Hematopoietic multipotent progenitor cell treated with erythropoietin and hydrocortisone succinate and interleukin-3 and kit ligand, for 15 days (in vitro differentiated cells): ENCODE measurements at places on chromosomes 2 and 18.

- DNase-seq = no peak
Measured at GRCh38 chr2:204050681-204051080, 114.1 kb downstream of the ICOS start.

DNA sequence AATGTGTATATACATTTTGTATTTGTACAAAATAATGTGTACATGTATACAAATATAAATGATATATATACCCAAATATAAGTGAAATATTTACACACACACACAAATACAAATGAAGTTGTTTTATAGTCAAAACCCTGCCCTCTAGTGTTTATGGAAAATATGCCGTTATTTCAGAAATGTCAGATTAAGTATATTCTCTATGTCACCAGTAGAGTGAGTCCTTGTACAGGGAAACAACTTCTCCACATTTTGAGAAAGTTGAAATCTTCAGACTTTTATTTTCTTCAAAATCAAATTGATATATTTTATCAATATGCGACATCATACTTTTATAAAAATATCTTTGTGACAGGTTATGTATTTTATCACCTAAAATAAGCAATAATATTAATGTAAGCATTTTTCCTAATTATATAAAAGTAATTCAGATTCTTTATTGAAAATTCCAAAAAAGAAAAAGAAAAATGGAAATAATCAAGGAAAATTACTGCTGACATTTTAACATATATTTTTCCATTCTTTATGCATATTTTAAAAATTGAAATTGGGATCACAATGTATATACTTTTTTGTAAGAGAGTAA is 22.4 kb downstream of the ARL6IP6 start:
- DNase-seq = peak; percentile 79

GRCh38 chr18:65081786-65082185 is 669.0 kb upstream of the CDH7 start:
- DNase-seq = no peak

DNA sequence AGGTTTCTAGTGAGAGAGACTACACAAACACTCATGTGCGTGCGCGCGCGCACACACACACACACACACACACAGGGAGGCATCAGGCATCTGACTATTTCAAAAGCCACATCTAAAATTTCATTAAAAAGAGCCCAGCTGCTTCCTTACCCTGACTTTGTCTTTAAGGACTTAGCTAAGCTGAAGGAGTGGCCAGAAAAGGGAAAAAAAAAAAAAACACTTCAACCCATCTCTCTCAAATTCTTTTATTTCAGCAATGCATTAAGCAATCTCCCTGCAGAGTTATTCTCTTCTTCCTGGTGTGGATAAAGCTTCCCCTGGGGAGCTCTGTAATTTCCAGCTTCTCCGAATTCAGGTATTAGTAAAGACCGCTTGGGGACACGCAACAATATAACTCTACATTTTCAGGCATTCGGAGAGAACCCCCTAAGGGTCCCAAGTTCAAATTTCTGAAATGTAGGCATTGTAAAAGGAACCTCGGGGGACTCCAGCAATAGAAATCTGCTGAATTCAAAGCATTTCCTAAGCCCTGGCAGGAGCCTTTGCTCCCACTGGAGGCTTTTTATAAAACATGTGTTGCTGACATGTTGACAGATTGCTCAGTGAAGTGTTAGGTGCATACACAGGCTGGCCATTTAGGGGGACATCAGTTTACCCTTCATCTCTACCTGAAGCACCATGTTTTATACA is 67.0 kb downstream of the ZNF521 start:
- no peak for DNase-seq

DNA sequence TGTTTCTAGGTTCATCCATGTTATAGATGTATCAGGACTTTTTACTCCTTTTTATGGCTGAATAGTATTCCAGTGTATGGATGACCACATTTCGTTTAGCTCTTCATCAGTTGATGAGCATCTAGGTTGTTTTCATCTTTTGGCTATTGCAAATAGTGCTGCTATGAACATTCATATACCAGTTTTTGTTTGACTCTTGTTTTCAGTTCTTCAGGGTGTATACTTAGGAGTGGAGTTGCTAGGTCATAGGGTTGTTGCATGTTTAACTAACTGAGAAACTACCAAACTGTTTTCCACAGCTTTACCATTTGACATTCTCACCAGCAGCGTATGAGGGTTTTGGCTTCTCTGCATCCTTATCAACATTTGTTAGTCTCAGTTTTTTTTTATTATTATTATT is 25.8 kb upstream of the NAPG start:
- DNase-seq = no peak

DNA sequence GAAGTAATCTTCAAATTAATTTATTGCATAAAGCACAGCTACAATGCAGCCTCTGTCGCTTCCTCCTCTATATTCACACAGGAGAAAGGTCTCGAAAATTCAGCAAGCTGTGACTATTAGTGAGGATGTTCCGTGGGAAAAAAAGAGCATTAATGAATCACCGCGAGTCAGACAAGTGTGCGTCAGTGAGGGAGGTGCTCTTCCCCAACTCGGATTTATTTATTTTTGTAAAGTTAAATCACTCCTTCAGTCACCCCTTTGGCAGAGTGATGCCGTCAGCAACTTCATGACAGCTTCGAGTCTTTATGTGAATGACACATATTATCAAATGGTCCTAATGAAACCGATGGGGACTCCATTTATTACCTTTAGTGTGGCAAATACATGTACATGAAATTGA is 648.9 kb upstream of the SALL3 start:
- DNase-seq = no peak

DNA sequence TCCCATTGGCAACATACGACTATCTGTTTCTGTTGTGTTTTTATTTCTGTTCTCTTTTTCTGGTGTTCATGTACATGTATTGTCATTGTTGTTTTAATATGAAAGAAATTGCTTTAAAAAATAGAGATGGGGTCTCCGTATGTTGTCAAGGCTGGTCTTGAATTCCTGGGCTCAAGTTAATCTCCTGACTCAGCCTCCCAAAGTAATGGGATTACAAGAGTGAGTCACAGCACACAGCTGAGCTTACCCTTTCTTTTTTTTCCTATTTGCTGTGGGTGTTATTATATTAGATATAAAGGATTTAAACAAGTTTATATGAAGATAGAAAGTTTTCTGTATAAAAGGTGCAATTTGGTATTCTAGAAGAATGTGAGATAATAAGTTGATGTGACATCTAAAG is 554.6 kb downstream of the DSC3 start:
- DNase-seq = no peak

DNA sequence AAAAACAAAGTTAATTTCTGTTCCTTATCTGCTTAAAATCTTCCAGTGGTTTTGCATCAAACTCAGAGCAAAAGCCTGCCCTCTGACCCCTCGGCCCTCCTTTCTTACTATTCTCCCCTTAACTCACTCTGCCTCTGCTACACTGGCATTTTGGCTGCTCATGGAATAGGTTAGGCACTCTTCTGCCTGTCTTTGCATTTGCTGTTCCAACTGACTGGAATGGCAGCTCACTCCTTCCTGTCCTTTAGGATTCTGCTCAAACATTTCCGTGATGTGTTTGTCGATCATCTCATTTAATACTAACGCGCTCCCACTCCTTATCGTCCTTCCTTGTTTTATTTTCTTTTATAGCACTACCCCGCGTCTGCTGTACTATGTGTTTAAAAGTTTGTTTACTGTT is 815 bp downstream of the CEBPZ start:
- no peak for DNase-seq

GRCh38 chr2:233007270-233007669 is 5.8 kb downstream of the NGEF start:
- no peak for DNase-seq
